ENCODE measurements at places on chromosomes 7 and 10.

- no peak for DNase-seq
These were observed 101.8 kb downstream of the IQUB start for GRCh38 chr7:123432601-123433000.

DNA sequence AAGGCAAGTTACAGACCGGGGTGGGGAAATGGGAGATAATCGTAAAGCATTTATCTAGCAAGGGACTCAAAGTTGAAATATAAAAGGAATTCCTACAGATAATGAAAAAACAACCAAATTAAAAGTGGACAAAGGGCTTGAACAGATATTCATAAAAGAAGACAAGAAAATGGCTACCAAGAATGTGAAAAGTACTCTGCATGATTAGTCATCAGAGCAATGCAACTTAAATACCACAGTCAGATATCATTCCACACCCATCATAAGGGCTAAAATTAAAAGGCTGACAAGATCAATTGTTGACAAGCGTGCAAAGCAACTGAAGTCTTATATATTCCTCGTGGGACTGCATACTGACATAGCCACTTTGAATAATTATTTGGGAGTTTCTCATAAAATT, 124.6 kb upstream of the RSU1 start:
- peak; percentile 43 for DNase-seq

- DNase-seq: no peak
These were observed 50.0 kb upstream of the EMX2 start for GRCh38 chr10:117492504-117492903.

GRCh38 chr7:66202441-66202840, 2.7 kb upstream of the TPST1 start:
- no peak for DNase-seq

GRCh38 chr7:69250958-69251357, 347.3 kb upstream of the AUTS2 start:
- DNase-seq: no peak

- no peak for DNase-seq
These were observed 26.9 kb upstream of the PITRM1 start for GRCh38 chr10:3199488-3199887.

DNA sequence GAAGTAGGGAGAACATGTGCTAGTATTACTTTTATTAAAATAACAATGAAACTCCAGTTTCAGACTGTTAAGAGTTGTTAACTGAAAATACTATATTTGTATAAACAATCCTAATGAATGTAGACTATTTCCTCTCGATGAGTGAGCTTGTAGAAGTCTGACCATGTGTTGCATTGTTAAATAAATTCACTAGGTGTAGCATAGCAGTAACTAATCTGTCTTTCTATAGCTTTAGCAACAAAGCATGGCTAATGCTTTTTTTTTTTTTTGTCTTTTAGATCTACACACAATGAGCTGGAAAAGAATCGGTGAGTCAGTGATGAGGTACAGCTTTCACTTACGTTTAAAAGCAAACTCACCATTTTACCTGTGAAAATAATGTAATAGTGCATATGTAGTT, 37.1 kb downstream of the MXI1 start:
- no peak for DNase-seq

GRCh38 chr7:139783647-139784385, 6.0 kb upstream of the HIPK2 start:
- DNase-seq: no peak

DNA sequence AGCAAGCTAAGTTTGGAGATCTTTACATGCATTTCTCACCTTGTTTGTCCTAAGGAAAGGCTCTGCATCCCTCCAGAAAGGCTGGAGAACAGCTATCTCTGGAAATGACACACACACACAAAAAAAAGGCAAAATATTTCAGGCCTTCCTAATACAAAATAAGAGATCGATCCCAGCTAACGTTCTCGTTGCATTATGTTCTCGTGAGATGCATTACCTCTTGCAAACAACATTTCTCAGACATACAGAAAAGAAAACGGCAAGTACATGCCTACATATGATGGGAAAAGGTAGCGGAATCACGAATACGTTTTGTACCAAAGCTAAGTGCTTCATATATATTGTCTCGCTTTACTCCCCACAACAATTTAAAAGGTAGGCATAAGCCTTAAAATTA, 488 bp downstream of the MTERF1 start:
- DNase-seq: no peak

DNA sequence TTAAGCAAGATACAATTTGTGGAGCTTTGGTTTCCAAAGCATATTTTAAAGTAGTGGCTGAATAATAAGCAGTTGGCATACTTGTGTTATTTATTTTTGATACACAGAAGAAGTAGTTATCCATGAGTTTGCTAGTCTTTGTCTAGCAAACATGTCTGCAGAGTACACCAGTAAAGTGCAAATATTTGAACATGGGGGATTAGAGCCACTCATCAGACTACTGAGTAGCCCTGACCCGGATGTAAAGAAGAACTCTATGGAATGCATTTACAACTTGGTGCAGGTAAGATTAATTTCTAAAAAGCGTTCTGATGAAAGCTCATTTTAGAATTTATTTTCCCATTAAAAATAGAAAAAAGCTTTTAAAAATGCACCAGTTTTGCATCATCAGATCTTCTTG, 31.4 kb downstream of the ARMC3 start:
- DNase-seq: no peak

GRCh38 chr7:105352018-105352612, 36.6 kb downstream of the SRPK2 start:
- DNase-seq: peak; percentile 96

DNA sequence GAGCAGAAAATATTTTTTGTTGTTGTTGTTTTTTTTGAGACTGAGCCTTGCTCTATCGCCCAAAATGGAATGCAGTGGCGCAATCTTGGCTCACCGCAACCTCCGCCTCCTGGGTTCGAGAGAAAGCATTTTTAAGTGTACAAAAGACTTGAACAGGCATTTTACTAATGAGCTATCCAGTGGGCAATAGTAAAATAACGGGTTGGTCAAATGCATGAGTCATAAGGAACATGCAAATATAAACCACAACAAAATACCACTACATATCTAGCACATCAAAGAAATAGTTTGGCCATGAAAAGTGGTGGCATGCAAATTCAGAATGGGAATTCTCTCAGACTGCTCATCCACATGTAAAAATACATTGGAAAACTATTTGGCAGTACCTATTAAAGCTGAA, 71.7 kb upstream of the TMEM106B start:
- DNase-seq: no peak

GRCh38 chr7:12490107-12490688, 80.3 kb upstream of the SCIN start:
- peak; percentile 34 for DNase-seq

DNA sequence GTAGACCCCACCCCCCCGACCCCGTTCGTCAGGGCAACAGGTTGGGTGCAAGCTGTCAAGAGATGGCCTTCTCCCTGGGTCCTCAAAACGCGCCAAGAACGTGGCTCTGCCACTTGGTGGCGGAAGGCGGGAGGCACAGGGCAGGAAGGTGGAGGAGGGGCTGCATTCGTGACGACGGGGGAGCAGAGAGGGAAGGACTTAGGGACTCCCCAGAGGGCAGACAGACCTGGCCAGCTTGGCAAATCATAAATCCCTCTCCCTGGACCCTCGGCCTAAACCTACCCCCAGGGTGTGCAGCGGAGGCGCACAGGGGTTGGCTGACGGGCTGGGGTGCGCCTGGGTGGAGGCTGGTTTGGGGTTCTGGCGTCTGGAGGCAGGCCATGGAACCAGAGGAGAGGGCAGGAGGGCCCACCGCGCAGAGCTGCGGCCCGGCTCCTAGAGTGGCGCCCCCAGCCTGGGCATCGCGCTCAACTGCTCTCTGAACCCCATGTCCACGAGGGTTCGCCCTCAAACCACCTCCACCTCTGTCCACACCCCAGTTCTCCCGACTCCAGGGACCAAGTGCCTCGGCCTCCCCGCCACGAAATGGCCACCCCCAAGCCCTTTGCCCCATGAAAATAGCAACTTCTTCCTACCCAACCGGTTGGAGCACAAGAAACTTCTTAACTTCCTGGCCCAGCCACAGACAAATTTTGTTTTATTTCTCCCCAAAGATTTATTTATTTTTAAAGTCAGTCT, 10.8 kb upstream of the GATA3 start:
- DNase-seq: no peak

GRCh38 chr10:114151486-114151885, 22.5 kb downstream of the CCDC186 start:
- DNase-seq: peak; percentile 83

DNA sequence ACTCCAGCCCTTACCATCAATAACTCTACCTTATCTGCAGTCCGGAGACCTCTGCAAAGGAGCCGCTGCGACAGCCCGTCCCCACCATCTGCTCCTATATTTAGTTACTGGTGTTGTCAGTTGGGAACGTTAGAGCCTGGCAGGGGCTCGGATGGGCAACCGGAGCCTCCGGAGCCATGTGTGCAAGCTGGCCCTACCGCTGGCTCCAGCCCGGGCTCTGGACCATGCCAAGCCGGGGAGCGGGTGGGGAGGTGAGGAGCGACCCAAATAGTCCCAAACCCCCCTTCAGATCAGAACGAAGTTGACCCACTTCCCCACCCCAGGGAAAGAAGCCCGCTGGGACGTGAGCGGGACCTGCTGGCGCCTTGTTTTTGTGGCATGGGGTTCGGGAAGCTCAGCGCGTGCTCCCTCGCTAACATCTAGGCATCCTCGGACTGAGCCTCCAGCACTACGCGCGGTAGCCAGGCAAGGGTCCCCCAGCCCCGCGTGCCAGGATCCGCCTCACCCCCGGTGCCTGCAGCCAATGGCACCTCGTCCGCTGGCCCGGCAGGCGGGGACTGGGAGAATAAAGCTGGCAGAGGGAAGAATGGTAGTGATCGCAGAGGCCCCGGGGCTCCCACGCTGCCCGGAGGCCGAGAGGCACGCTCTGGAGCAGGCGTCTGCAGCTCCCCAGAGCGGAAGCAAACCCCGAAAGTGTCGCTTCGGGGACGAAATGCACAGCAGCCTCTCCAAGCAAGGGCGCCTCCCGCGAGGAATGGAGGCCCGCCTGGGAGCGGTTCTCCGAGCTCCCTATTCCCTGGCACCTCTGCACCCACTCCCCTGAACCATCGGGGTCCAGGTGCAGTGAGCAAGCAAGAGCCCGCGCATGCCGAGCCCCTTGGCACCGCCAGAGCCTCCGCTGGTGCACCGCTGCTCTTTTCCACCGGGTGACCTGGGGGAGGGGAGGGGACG, 679 bp downstream of the LRRC20 start:
- no peak for DNase-seq

DNA sequence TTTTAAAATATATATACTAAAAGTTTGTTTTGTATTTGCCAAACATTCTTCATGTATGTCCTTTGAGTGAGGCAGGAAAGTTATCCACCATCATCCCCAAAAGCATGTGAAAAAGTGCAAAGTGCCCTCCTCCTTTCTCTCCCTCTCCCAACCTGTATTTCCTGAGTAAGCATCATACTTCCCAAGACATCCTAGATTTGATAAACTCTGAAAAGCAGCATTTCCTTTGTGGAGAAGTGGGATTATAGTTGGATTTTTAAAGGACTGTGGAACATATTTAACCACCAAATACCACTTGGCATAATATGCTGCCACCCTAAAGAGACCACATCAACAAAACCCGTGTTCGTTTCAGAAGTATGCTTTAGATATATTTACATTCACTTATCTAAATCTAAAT, 36.9 kb downstream of the NET1 start:
- no peak for DNase-seq

GRCh38 chr7:20449176-20449575, 118.5 kb downstream of the ITGB8 start:
- no peak for DNase-seq

DNA sequence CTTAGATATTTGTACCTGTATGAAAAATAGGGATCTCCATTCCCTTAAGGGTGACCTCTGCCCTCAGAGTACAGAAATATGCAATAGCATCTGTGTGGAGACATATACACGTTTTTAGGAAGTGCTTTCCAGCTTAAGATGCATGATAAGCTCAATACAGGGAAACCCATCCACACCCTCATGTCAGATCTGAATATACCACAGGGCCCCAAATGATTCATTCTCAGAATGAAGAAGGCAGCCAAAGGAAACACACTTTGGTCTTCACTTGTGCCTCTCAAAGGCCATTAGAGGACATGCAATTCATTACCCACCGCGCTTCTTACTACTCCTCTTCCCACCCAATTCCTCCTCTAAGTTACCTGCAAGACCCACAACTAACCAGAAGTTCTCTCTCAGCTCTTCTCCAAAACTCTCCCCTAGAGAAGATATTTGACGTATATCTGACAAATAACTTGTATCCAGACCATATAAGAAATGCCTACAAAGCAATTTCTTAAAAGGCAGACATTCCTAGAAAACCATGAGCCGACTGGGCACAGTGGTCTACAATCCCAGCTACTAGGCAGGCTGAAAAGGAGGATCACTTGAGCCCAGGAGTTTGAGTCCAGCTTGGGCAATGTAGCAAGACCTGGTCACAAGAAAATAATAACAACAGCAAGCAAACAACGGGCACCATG, 103.0 kb downstream of the OAT start:
- DNase-seq: no peak

GRCh38 chr7:15609287-15609686, 47.5 kb upstream of the AGMO start:
- no peak for DNase-seq

GRCh38 chr7:142248166-142249160, 9.4 kb downstream of the PRSS58 start:
- no peak for DNase-seq

- DNase-seq: no peak
These were observed 205.9 kb downstream of the SKAP2 start for GRCh38 chr7:26658389-26659084.

DNA sequence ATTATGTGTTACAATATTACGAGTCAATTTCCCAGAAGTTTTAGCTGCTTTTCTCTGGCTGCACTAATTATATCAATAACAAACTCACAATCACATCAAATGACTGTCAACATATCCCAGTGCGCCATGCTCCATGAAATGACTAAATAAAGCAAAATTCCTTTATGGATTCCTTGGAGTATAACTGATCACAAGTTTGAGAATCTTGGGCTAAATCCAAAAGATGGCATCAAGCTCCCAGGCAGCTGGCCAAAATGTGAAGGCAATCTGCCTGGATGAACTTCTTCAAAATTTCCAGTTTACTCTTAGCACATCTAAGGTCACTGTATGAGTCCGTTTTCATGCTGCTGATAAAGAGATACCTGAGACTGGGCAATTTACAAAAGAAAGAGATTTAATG, 210.8 kb downstream of the CCSER2 start:
- DNase-seq: peak; percentile 69

DNA sequence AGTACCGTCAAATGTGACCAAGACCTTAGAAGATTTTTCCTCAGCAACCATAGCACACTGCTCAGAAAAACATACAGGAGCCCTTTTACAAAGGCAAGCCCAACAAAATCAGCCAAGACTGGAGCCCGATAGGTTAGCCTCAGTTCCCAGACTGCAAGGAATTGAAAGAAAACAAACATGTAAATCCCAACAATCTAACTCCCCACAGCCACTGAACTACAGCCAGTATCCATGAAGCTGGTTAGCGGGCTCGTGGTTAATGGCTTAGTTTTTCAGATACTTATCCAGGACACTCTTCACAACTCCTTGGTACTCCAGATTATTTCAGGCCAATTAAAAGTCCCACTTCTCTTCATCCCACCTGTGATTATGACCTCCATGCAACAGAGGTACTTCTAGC, 201.6 kb downstream of the IPMK start:
- no peak for DNase-seq
